Activated T-cell treated with anti-CD3 and anti-CD28 coated beads for 48 hours (primary cell): ENCODE measurements at places on chromosomes 1 and 21.

GRCh38 chr1:166730299-166730888 is 108.9 kb upstream of the POGK start:
- DNase-seq = no peak

DNA sequence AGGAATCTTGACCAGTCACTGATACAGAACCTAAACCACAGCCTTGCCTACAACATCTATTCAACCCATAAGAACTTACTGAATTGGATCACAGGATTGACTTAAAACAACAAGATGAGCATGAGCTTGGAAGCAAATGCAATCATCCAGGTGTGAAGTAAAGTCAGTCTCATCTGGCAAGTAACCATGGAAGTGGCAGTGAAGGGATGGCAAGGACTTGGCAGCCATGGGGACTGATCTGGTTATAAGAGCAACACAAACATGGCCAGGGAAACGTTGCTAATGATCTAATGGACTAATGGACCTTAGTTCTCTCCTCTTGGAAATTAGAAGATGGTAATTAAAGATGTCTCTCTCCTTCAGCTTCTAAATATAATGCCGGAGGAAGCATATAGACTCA is 133.1 kb downstream of the VAV3 start:
- DNase-seq = no peak

DNA sequence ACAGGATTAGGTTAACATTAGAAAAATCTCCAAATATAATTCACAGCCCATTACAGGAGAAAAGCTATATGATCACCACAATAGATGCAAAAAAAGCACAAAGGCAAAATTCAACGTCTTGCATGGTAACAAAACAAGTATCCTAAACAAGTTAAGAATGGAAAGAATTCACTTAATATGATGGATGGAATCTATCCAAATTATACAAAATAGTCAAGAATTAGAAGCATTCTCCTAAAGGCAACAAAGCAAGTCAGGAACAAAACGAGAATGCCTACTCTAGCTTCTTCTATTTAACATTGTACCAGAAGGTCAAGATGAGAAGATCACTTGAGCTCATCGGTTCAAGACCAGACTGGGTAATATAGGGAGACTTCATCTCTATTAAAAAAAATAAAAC is 442.8 kb downstream of the SETD4 start:
- DNase-seq = no peak

- DNase-seq = no peak
These were observed 48.2 kb downstream of the NEK2 start for GRCh38 chr1:211627259-211627658.

DNA sequence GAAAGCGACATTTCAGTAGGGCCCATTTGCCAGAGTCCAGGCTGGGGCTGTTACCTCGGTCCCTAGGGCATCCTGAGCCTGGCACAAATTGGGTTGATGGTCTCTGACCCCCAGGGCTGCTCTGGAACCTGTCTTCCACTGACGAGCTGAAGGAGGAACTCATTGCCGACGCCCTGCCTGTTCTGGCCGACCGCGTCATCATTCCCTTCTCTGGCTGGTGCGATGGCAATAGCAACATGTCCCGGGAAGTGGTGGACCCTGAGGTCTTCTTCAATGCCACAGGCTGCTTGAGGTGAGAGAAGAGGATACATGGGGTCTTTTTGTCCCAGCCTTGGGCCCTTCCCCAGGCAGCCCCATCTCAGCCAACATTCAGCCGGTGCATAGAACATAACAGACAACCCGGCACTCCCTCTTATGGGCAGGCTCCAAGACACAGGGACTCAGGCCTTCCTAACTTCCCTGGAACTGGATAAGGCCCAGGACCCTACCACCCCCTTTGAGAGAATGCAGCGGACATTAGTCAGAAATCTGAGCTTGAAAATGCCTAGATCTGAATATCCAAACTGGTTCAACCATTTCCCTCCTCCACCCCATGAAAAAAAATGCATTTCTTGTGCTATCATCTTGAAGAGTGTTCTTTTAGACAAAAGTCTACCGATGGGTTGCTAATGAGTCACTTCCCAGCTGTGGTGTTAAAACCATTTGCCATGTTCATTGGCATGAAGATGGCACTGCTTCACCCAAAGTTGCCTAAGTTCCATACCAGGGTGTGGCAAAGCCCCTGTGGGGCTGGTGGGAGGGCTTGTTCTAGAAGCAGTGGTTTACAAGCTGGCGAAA is 35.4 kb downstream of the PKP1 start:
- no peak for DNase-seq

GRCh38 chr1:99438656-99439230 is 174.5 kb downstream of the PLPPR4 start:
- no peak for DNase-seq

GRCh38 chr1:241310451-241310850 is 46.6 kb downstream of the RGS7 start:
- DNase-seq = no peak

GRCh38 chr1:201310986-201311355 is 27.7 kb downstream of the PKP1 start:
- no peak for DNase-seq

DNA sequence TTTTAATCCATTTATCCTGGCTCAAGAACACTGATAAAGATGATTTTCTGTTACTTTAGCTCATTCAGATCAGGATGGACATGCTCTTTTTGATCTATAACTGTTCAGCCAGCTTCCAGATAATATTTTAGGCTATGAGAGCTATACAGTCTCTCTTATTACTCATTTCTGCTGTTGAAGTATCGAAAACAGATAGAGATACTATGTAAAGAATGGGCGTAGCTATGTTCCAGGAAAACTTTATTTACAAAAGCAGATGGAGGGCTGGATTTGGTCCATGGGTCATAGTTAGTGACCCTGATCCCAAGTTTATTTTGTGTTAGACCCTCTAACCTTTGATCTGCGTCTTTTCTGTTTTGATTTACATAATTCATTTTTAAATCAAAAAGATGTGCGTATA is 78.8 kb upstream of the TENT5C start:
- DNase-seq = no peak

DNA sequence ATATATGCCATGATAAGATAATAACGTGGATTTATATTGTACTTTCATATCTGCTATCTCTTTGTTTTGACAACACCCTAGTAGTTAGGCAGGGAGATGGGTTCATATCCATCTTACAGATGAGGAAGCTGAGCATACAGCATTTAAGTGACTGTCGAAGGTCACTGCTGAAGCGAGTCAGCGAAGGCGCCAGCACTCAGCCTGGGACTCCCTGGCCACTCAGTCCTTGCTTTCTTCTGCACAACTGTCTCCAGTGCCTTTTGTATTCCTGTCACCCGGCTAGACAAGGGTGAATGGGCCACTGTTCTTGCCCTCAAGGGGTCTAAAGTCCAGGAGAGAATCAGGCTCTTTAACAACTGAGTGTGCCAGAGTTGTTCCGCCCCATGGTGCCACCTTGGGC is 3.1 kb downstream of the ARHGEF10L start:
- DNase-seq = no peak

- DNase-seq = no peak
These were observed at the start of gene S100A6 for GRCh38 chr1:153535242-153536011. Gene S100A6 (minus strand): TSS chr1:153535991. CDS start chr1:153535339, 652 bp downstream.

DNA sequence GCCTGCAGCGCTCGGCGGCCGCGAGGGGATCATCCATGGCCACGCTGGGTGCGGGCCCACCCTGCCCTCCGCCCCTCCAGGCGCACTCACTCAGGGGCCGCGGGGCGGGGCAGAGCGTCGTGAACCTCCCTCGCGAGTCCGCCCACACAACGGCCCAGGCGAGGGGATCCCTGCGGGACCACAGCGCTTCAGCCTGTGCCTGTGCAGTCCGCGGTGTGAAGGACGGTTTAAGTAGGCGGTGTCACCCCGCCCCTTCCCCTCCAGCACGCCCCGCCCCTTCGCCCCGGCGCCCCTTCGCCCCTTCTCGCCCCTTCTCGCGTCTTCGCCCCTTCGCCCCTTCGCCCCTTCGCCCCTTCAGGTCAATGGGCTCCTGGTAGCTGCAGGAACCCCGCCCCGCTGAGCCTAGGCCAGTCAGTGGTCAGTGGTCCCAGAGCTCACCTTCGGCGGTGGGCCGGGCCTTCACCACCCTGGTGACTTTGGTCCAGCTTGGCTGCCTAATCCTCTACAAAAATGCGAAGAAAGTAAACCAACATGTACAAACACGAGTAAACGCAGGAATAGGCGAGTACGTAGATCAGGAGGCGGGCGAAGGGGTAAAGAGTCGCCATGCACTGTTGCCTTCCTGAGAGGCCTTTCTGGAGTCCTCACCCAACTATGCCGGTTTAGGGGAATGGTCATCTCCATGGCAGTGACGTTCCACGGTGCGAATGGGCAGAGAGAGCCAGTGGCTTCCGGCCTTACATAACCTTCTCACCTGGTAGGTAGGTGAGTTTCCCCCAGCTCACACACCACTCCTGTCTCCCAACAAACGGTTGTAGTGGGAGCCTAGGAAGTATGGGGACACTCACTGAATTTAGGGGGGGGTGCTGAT is 19.6 kb upstream of the DMRTB1 start:
- DNase-seq = no peak

- no peak for DNase-seq
These were observed 106.3 kb upstream of the GUCA2B start for GRCh38 chr1:42046761-42047507.

- no peak for DNase-seq
These were observed 25.1 kb upstream of the PHGDH start for GRCh38 chr1:119686661-119687060.

- DNase-seq = no peak
These were observed 14.2 kb downstream of the TTC34 start for GRCh38 chr1:2787163-2787911.

DNA sequence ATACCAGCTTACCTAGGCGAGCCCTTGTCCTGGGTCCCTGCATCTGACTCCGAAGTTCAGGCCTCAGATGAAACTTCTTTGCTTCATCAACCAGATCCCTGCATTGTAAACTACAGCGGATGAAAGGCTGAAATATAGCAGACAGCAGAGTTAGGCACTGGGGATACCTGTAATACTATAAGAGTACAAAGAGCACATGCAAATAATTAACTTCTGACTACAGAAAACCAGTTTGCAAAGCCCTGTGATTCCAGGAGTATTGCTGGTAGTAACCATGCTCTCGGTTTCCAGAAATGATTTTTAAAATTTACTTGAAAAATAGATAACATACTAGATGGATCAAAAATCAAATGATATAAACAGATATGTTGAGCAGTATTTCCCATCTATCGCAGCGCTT is 18.0 kb downstream of the KLHL12 start:
- DNase-seq = no peak

DNA sequence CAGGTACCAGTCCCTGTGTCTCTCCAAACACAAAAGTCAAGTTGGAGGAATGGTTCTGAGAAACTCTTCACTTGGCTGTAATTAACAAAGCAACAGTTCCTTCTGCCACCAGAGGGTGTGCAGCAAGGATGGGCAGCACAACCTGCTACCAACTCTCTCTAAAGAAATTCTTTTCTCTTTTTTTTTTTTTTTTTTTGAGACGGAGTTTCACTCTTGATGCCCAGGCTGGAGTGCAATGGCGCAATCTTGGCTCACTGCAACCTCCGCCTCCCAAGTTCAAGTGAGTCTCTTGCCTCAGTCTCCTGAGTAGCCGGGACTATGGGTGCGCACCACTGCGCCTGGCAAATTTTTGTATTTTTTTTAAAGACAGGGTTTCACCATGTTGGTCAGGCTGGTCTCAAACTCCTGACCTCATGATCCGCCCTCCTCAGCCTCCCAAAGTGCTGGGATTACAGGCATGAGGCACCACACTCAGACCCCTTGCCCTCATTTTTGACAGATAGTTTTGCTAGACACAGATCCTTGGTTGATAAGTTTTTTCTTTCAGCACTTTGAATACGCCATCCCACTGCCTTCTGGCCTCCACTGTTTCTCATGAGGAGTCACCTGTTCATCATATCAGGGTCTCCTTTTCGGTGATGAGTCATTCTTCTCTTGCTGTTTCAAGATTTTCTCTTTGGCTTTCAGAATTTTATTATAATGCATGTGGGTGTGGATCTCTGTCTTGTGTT is 12.1 kb upstream of the DEGS1 start:
- DNase-seq = no peak

DNA sequence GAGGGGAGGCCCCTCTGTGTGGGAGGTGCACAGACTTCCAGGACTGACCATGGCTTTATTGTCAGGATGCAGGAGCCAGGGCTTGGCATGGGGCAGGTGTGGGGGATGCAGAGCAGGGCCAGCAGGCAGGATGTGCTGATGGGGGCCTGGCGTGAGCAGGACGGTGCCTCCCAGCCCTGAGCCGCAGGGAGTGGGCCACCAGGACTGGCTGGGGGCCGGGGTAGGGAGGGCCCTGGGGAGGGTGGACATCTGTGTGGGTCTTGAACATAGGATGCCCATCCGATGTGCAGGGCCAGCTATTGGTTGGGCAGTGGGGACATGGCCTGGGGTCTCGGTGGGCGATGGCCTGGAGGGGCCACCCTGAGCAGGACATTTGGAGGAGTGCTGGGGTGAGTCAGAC is 15.6 kb downstream of the PRMT2 start:
- no peak for DNase-seq

DNA sequence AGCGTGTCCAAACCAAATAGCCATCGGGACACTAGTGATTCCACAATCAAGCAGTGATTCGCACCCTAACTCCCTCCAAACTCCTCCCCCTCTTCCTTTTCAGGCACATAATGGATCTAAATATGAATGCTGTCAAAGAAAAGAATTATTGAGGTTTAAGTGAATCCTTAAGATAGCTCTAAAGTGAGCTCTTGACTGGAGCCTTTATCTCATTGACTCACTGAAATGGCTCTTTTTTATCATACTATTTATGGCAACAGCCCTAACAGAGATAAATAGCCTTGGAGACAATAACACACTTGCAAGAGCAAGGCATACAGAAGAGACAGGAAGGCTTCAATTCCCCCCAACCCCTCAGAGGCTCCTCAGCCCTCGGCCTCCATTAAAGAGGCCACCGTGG is 143.3 kb downstream of the PLXNA2 start:
- DNase-seq = no peak
